Hippocampal formation (tissue), 2 donors: ENCODE measurements at places on chromosomes 2 and 18.

DNA sequence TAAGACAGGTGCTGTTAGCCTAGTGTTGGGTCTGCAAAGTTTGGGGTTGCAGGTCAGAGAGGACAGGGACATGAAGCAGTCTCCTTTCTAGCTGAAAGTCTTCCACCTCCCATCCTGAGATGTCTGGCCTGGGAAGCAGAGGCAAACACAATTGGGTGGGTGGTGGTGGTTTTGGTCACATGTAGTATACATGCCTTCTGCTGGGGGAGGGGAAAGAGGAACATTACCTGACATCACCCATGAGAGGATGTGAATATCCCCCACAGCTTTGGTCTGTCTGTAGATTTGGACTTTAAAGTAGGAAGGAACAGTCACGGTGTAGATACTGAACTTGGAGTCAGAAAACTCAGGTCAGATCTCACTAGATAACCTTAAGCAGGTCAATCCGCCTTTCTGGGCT is 4.6 kb upstream of the DNAJC5G start:
- DNase-seq = no peak

DNA sequence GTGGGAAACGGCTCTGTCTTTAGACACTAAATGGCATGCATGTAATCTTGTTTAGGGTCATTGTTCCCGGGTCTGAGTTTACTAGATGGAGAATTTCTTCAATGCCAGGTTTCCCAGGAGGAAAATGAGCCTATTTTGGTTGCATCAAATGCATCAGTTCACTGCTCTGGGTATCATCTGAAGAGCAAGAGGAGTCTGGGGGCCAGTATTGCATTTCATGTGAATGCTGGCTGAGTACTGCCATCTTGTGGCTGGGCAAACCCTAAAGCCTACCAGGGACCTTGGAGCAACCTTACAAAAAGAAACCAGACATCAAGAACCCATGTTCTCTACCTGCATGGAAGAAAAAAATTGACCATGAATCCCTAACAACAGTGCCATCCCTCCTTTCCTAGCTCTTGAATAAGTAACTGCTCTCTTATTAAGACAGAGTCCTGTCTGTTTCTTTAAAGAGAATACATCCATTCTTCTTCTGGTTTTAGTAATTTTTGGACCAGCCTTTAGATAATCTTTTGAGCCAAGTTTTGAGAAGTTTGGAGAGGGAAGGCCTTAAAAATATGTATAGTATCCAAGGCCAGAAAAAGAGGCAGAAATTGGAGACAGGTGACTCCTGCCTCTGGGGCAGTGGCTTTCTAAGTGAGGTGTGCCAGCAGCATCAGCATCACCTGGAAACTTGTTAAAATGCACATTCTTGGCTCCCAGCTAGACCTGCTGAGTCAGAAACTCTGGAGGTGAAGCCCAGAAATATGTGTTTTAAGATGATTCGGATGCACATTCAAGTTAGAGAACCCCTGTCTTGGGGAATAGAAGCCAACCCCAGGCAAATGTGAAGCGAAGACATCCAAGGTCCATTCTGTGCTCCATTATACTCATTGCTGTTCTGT is 261.0 kb upstream of the CXCR4 start:
- peak; percentile 73 for DNase-seq

DNA sequence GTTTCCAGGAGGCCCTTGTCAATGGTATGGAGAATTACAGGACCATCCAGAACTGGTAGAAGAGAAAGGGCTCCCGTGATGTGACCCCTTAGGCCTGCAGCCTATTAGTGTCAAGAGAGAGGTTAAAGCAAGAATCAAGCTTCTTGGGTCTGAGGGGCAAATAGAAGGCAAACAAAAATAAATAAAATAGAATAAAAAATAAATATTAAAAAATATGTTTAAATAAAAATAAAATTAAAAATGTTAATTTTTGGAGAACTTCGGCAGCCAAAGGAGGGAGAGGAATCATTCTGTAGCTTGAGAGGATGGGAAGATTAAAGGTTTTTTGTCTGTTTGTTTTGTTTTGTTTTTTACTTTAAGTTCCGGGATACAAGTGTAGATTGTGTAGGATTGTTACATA is 15.2 kb upstream of the TMEM178A start:
- DNase-seq = no peak

- no peak for DNase-seq
Observed at GRCh38 chr2:146666340-146666739, 1178.5 kb upstream of the ACVR2A start.

GRCh38 chr2:138187221-138187620 is 222.9 kb downstream of the HNMT start:
- DNase-seq = peak; percentile 19
